ENCODE measurements at places on chromosomes 12 and 14. TPM values are rescaled to one million over a fixed set of nuclear protein-coding genes. Genes with fewer than 3 reads are reported as not detected.

- DNase-seq = no peak
Measured at GRCh38 chr12:70741256-70741655, 104.0 kb upstream of the PTPRB start.

GRCh38 chr12:59708484-59708883 is 112.7 kb downstream of the SLC16A7 start:
- no peak for DNase-seq

- no peak for DNase-seq
Measured at GRCh38 chr14:20350860-20351259, 7.4 kb downstream of the PARP2 start.

DNA sequence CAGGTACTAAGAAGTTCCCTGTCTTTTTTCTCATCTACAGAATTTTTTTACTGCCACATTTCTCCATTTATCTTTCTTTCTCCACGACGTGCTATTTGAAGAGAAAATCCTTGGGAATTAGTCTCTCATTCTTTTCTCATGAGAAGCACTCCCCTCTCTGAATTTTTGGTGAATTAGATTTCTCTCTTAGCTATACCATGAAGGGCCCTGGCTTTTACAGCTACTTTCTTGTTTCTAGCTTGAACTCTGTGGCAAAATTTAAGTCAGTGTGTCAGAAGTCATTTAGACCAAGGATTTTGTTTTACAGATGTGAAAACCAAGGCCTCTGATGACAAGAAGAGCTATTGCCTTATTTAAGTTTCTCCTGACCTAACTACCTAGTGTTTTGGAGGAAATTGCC is 213.1 kb downstream of the AEBP2 start:
- DNase-seq = no peak

- DNase-seq = no peak
Measured at GRCh38 chr12:12278899-12279298, 12.1 kb upstream of the LRP6 start.

DNA sequence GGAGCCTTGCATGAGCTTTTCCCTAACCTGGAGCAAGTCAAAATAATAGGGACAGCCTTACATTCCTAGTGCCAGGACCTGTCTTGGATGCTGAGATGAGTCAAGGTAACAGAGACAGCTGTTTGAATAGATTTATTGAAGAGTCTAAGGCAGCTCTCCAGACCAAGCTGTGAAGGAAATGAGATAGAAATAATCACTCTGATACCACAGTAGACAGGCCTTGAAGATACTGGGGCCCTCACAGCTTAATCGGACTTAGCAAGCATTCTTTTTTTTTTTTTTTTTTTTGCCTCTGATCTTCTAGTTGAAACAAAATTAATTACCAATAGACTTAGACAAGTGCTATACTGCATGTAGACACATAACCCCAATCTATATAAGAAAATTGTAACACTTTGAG is 3.1 kb upstream of the RNASE9 start:
- DNase-seq = no peak

- no peak for DNase-seq
Measured at GRCh38 chr12:78886719-78887407, 22.3 kb downstream of the SYT1 start.

DNA sequence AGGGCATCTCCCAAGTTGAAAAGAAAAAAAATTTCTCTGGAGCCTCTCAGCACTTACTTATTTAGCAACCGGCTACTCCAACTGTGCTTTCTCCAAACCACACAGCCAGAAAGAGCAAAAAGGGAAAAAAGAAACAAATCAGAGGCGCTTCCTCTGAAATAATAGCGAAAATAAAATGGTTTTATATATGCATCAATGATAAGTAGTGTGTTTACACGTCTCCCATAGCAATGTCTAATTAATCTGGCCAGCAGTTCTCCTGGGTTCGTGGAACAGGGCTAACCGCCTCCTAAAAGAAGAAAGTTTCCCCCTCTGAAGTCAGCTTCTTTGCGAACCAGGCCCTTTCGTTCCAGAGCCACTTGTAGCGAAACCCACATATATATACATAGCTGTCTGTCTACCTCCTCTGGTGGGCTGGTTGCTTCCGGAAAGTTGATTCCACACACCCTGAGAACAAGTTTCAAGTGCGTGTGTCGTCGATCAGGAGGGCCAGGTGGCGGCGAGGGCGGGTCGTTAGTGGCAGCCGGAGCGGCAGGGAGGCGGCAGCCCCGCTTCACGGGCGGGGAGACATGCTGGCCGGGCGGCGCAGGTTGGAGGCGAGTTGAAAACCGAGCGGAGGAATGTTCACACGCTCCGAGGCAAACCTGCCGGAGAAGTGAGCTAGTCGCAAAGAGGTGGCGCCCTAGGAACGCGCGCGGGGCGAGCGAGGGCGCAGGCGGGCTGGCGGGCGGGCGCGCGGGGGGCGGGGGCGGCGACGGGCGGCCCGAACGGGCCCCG is 2.7 kb downstream of the PTHLH start:
- DNase-seq = no peak

DNA sequence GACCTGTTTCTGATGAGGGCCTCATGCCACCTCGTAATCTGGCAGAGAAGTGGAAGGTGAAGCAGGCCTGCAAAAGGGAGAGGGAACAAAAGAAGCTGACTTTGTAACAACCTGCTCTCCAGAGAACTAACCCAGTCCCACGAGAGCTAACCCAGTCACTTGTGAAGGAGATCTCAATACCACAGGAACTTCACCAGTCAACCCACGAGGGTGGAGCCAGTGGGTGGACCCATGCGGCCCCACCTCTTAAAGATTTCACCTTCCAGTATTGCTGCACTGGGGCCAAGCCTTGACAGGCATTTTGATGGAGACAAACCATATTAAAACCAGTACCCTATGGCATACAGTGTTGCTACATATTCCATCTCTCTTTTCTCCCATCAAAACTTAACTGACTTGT is 55.1 kb downstream of the SERPINA10 start:
- no peak for DNase-seq

DNA sequence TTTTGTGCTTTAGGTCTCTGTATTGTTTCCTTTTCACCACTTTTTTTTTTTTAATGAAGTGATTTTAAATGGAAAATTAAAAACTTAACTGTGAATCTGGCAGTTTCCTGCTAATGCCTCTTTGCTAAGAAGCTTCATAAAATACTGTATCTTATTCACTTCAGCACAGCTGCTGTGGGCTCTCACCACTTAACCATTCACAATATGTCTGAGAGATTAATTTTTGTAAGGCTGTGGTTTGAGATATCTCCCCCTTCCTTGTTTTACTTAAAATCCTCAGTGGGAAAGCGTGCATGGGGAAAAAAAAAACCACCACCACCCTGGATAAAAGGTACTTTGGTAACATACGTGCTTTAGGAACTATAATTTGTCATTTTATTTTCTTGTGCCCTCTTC is 115.9 kb downstream of the ETV6 start:
- DNase-seq = no peak

GRCh38 chr12:104263026-104263425 is 40.5 kb upstream of the EID3 start:
- no peak for DNase-seq

Gene NCKAP5L
- total RNA-seq = 14.2 TPM

Gene ZFYVE26
- total RNA-seq = 40.5 TPM

Gene KANSL2
- total RNA-seq = 83.3 TPM

Gene MAP3K9
- 7.8 TPM for total RNA-seq

Gene TSPAN19
- not detected for total RNA-seq

Measured in naive thymus-derived CD8-positive, alpha-beta T cell (primary cell).